ENCODE measurements at places on chromosomes 11 and 22.

GRCh38 chr22:43895986-43896645 is 4.3 kb upstream of the PNPLA5 start:
- DNase-seq, result no peak

GRCh38 chr11:10930224-10930971 is 72.5 kb upstream of the ZBED5 start:
- DNase-seq, result no peak

- DNase-seq, result no peak
These were observed 311.9 kb downstream of the CTTN start for GRCh38 chr11:70710192-70710591.

DNA sequence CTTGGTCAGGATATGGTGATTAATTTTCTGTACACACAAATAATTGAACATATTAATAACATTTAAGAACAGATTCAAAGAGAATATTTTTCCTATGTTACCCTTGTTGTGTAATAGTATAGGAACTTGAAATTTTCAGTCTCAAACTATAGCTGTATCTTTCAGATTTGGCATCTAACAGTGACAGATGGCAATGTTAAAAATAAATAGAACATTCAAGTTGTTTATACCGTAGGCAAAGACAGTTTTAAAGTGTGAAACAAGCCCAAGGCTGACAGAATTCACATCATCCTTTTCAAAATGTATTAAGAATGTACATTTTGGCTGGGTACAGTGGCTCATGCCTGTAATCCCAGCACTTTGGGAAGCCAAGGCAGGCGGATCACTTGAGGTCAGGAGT is 92.6 kb upstream of the TP53AIP1 start:
- DNase-seq, result no peak

- no peak for DNase-seq
These were observed 4.0 kb downstream of the PAX6 start for GRCh38 chr11:31806928-31807798.

DNA sequence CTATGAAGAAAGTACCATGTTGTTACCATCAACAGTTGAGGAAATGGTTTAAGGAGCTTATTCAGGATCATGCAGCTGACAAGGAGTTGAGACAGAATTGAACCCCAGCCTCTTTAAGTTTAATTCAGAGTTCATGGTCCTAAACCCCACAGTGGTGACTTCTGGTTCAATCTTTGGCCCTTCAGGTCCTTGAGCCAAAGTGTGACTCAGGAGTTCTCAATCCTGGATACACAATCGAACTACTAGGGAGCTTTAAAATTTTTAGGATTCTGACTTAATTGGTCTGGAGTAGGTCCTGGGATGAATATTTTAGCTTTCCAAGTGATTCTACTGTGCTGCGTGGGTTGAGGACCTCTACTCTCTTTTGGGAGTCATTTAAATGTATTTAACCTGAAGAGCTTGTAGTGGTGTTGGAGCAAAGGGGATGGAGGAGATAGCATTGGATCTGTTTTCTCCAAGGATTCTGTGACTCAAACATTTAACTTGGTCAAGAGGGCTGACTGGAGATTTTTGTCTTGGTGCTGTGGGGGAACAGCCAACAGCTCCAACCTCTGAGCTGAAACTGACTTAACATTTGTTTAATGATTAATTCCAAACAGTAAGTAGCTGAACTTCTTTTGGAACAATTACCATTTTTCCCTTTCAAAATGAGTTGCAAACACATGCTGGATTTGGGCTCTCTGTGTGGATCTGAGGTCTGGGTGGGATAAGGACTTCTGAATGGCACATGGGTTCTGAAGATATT is 80.1 kb downstream of the INSC start:
- no peak for DNase-seq

GRCh38 chr11:44310206-44310462 is 195 bp upstream of the ALX4 start:
- no peak for DNase-seq

- no peak for DNase-seq
These were observed 16.1 kb downstream of the MICAL2 start for GRCh38 chr11:12126344-12127019.

DNA sequence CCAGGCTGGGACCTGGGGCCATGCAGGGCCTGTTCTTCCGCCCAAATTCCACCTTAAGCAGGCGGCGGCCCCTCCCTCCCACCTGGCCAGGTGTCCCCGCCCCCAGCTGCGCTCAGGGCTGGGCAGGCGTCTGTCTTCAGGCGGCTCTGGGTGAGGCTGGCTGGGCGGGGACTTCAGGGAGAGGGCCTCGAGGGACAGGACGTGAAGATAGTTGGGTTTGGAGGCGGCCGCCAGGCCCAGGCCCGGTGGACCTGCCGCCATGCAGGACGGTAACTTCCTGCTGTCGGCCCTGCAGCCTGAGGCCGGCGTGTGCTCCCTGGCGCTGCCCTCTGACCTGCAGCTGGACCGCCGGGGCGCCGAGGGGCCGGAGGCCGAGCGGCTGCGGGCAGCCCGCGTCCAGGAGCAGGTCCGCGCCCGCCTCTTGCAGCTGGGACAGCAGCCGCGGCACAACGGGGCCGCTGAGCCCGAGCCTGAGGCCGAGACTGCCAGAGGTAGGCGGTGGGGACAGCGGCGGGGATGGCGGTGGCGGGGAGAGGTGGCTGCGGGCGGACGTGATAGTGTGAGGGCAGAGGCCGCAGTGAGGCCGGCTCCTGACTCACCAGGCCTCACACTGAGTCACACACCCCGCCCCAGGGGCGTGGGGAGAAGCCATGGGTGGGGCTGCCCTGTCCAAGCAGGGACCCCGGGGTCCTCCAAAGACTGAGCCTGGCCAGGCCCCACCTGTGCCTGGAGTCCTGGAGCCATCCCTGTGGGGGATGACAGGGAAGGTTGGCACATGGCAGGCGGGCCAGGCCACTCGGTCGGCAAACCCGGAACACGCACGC is at the start of gene PKP3:
Gene PKP3 (plus strand): TSS at position 176 of the 824 bp plus-strand sequence. CDS start 84 bp downstream, at position 260.
- no peak for DNase-seq

- no peak for DNase-seq
These were observed 15.9 kb downstream of the CCDC82 start for GRCh38 chr11:96373826-96374225.

DNA sequence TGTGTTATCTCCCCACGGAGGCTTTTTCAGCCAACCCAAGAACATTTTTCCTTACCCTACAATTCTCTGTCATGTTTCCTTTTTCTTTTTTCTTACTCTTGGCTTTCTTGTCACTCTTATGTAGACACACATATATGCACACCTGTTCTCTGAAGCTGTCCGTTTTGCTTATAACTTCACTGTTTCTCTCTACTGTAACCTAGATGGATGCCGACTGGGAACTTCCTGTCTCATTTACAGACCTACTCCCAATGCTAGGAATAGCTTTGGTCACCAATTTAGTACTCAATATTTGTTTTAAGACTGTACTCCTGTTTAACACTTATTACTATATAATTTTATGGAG is 9.9 kb upstream of the CASP12 start:
- no peak for DNase-seq

- DNase-seq, result no peak
These were observed 17.2 kb downstream of the MPPED2 start for GRCh38 chr11:30568931-30569330.

DNA sequence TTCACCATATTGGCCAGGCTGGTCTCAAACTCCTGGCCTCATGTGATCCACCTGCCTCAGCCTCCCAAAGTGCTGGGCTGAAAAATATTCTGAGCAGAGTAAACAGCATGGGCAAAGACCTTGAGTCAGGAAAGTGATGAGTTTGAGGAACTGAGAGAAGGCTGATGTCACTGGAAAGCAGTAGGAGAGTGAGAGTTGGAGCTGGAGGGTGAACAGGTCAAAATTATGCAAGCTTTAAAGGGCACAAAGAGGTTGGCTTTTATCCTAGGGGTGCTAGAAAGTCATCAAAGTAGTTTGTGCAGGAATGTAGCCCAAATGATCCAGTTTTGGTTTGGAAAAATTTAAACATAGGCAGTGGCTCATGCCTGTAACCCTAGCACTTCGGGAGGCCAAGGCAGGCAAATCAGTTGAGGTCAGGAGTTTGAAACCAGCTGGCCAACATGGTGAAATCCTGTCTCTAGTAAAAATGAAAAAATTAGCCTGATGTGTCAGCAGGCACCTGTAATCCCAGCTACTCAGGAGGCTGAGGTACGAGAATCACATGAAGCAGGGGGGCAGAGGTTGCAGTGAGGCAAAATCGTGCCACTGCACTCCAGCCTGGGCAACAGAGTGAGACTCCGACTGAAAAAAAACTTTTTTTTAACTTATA is 44.7 kb upstream of the CXCR5 start:
- DNase-seq, result no peak

DNA sequence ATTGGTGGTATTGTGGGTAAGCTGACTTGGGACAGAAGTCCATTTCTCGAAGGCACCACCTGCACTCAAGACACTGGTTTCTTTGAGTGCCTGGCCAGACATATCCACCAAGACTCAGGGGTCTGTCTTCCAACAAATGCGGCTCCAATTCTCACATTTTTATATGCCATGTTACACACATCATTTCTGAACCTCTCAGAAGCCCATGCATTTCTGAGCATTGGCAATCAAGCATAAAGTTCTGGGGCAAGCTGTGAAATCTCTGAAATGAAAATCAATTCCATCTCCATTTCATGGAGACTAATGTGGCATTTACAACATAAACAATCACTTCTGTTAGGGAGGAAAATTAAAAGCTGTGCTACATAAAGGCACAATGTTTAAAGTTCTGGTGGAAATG is 243.7 kb downstream of the KIRREL3 start:
- no peak for DNase-seq

DNA sequence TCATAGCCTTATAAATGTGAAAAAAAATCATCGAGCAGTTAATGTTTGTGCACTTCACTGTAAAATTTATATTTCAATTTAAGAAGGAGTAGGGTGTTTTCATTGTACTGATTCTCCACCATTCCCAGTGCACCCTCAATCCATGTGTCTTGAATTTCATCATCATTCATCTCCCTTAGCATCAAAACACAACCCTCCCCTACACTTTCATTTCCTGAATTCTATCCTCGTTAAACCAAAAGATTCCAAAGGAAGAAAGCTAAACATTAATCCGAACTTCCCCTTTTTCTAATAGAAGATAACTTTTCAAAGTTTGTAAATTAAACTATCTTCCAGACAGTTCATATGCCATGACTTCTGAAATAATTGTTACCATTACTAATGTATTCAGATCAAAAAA is 34.1 kb upstream of the OR8B8 start:
- no peak for DNase-seq

DNA sequence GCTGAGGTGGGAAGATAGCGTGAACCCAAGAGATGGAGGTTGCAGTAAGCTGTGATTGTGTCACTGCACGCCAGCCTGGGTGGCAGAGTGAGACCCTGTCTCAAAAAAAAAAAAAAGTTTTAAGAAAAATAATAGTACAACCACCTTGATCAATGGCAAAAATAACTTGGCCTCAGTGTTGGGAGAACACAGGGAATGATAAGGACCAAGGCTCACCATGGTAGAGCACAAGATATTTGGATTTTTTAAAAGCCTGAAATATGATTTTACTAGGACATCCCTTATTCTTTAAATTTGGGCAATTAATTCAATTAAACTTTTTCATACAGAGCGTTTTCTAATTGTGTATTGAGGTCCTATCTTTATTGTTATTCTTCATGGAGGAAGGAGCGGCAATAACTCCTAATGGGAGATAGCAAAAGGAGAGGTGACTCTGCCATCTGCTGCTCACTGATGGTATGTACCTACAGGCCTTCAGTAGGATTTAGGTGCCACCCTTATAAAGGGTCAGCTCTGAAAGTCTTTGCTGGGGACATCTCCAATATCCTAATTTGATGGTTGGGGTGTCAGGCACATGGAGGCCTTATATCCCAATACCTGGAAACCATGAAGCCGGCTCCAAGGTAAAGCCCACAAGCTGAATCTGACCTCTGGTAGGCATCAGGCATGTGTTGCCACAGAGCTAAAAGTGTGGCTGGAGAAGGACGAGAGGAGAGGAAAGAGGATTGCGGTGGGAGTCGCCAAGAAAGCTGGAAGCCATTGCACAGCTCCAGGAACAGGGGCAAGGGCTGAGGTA is 21.9 kb upstream of the POLD3 start:
- DNase-seq, result no peak

GRCh38 chr11:82557274-82557673 is 176.4 kb downstream of the FAM181B start:
- DNase-seq, result no peak

DNA sequence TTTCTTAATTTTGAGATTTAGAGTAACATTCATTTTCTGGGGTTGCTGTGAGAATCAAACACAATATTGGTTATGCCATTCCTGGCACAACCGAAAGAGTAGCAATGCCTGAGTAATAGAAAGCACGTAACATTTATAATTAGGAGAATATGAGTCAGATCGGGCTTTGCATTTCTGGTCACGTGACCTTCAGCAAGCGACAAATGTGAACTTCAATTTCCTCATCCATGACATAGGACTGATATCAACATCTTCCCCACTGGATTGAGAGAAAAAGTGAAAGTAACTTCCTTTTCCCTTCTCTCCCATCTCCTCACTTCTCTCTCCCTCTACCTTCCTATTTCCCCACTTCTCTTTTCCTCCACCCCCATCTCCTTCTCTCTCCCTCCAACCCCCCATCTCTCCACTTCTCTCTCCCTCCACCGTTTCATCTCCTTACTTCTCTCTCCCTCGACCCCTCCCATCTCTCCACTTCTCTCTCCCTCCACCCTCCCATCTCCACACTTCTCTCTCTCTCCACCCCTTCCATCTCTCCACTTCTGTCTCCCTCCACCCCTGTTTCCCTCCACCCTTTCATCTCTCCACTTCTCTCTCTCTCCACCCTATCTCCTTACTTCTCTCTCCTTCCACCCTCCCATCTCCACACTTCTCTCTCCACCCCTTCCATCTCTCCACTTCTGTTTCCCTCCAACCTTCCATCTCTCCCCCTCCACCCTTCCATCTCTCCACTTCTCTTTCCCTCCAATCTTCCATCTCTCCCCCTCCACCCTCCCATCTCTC is 33.5 kb upstream of the CAT start:
- no peak for DNase-seq

- no peak for DNase-seq
These were observed 12.1 kb downstream of the FAM118A start for GRCh38 chr22:45321827-45322226.

GRCh38 chr11:122199661-122200060 is 83.6 kb upstream of the BLID start:
- DNase-seq, result no peak

DNA sequence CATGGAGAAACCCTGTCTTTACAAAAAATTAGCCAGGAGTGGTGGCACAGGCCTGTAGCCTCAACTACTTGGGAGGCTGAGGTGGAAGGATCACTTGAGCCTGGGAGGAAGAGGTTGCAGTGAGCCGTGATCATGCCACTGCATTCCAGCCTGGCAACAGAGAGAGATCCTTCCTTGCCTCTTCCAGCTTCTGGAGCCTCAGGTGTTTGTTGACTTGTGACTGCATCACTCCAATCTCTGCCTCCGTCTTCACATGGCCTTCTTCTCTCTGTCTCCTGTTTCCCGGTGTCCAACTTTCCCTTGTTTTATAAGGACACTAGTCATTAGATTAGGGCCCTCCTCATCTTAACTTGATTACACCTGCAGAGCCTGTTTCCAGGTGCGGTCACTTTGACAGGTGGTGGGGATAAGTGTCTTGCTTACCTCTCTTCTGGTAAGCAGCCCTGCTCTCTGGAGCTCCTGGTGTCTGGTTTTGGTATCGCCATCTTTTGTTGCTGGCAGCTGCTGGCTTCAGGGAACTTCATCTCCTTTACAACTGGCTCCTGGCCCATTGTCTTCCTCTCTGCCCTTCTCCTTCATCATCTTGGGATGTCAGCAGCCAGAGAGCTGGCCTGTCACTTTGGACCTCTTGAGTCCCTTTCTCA is 8.2 kb upstream of the USP2 start:
- DNase-seq, result no peak

- DNase-seq, result no peak
These were observed 24.0 kb downstream of the PISD start for GRCh38 chr22:31637891-31638618.

Data from stimulated activated CD8-positive, alpha-beta memory T cell treated with anti-CD3 and anti-CD28 coated beads, Interleukin-4, amount 100 ng/mL, for 1 hour (primary cell).